PC-9 (cell line): ENCODE measurements at places on chromosomes 2 and 18. TPM values are rescaled to one million over a fixed set of nuclear protein-coding genes. Genes with fewer than 3 reads are reported as not detected.
A peak's percentile ranks its signal among the peaks of the same experiment; 100 is the strongest.

DNA sequence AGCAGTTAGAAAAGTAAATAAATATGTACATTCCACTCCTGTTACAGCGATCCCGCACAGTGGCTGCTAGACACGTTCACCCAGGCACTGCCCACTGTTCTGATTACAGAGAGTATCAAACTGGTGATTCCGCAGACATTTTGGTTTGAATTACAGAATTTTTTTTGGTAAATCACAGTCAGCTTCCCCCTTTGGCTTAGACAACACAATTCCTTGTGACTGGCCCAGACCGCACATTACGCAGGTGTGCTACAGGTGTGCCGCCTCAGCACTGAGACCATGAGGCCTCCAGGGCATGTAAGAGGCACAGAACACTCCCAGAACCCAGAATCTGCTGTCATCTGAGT is 112.3 kb downstream of the PXDN start:
- DNase-seq: peak; percentile 96
- H3K27ac ChIP-seq: peak overlapping the region; percentile 81
- H3K4me1 ChIP-seq: peaks cover 77% of the 10 kb centered on the region
- peaks cover 18% of the 10 kb centered on the region; the same call in 1 of the 2 replicates for H3K27me3 ChIP-seq
- H3K4me3 ChIP-seq: no peak overlapping the region

- H3K36me3 ChIP-seq: no peaks in the 10 kb centered on the region
- no peak overlapping the region for H3K4me3 ChIP-seq
- H3K4me1 ChIP-seq: 0 out of 2 replicates have a peak, but pooled peaks cover 9% of the 10 kb centered on the region
- no peak overlapping the region for H3K27ac ChIP-seq
Observed at GRCh38 chr2:236901956-236902355, 183.7 kb upstream of the COPS8 start.

DNA sequence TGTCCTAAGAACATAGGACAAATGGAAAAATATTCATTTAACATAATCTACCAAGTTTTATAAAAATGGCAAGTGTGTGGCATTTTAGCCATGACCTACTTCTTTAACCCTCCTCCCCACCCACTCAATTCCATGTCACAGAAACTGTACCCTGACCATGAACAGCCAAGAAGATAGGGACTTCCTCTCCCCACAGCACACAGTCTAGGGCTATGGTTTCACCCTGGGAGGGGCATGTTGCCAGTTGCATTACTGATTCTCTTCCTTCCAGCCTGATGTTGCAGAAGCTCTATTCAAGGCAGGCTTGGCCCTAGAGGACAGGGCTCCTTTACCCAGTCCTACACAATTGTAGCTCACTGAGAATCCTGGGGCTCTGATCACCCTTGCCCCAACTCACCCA is 153.6 kb upstream of the KLF7 start:
- H3K27ac ChIP-seq: no peak overlapping the region
- DNase-seq: no peak
- H3K4me3 ChIP-seq: no peak overlapping the region
- H3K36me3 ChIP-seq: no peaks in the 10 kb centered on the region
- no peaks in the 10 kb centered on the region for H3K27me3 ChIP-seq

DNA sequence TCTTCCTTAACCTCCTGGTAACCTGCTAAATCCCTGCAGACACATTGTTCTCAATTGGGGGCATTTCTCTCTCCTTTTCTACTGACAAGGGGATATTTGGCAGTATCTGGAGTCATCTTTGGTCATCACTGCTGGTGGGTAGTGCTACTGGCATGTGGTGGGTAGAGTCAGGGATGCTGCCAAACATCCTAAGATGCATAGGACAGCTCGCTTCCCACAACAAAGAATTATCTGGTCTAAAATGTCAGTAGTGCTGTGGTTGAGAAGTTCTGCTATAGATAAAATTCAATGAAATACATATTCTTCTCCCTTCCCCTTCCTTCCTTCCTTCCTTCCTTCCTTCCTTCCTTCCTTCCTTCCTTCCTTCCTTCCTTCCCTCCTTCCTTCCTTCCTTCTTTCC is 18.7 kb upstream of the LHCGR start:
- DNase-seq: no peak
- no peaks in the 10 kb centered on the region for H3K36me3 ChIP-seq
- H3K27me3 ChIP-seq: 0 out of 2 replicates have a peak, but pooled peaks cover 11% of the 10 kb centered on the region
- H3K27ac ChIP-seq: no peak overlapping the region
- no peaks in the 10 kb centered on the region for H3K4me1 ChIP-seq

DNA sequence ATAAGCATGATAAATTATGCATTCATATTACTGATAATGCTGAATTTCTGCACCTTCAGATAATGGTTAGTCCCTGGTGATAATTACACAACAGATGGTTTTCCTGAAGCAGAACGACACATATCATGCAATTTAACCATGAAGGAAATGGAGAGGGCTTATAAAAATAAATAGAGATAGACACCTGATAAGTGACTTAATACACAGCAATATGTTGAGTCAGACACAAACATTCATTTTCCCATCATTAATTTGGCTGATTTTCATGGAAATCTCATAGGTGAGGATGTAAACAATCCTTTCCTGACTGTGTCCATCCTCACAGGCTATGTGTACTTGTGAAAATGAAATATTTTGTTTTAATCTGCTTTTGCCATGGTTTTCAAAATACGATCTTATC is 36.9 kb upstream of the DSEL start:
- H3K27me3 ChIP-seq: no peaks in the 10 kb centered on the region
- no peaks in the 10 kb centered on the region for H3K4me1 ChIP-seq
- no peaks in the 10 kb centered on the region for H3K36me3 ChIP-seq

- no peak overlapping the region for H3K4me3 ChIP-seq
- no peak for DNase-seq
- no peaks in the 10 kb centered on the region for H3K36me3 ChIP-seq
- no peaks in the 10 kb centered on the region for H3K27me3 ChIP-seq
- H3K4me1 ChIP-seq: no peaks in the 10 kb centered on the region
- no peak overlapping the region for H3K27ac ChIP-seq
Observed at GRCh38 chr2:209074711-209075110, 349.1 kb upstream of the MAP2 start.

DNA sequence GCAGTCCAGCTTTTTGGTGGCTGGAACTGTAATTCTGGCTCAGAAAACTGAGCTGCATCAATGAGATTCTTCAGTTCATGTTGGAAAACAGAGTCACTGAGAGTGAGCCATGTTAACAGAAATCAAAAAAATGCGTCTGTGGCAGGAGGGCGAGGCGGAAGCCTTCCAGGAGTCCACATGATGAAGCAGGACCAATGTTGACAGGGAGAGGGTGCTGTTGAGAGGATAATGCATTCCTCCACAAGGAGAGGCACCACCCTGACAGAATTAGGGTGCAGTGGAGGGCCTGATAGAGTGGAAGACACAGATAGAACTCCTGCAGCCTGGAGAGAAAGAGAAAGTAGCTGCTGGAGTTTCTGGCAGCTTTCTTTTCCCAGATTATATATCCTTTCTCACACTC is 111.5 kb downstream of the MGAT5 start:
- H3K4me1 ChIP-seq: no peaks in the 10 kb centered on the region
- H3K4me3 ChIP-seq: no peak overlapping the region
- no peaks in the 10 kb centered on the region for H3K27me3 ChIP-seq

GRCh38 chr2:216279459-216279858 is 92.8 kb downstream of the MARCHF4 start:
- no peaks in the 10 kb centered on the region for H3K36me3 ChIP-seq
- no peaks in the 10 kb centered on the region for H3K27me3 ChIP-seq
- no peak overlapping the region for H3K27ac ChIP-seq
- no peak for DNase-seq
- H3K4me1 ChIP-seq: no peaks in the 10 kb centered on the region

GRCh38 chr2:6986912-6987361 is 69.7 kb downstream of the RNF144A start:
- no peak overlapping the region for H3K27ac ChIP-seq
- DNase-seq: no peak
- no peaks in the 10 kb centered on the region for H3K27me3 ChIP-seq
- no peaks in the 10 kb centered on the region for H3K4me1 ChIP-seq

The TRABD2A gene
- 0.88 and 2.2 TPM in 2 replicates for total RNA-seq

The CDH2 gene
- 6.4 and 8.5 TPM in 2 replicates for total RNA-seq

The FAM228A gene
- not detected in 2 replicates for total RNA-seq
